Stimulated activated CD4-positive, alpha-beta T cell treated with anti-CD3 and anti-CD28 coated beads, Interleukin-15, amount 100 ng/mL, for 24 hours (primary cell): ENCODE measurements at places on chromosomes 12 and 14.

- DNase-seq, result no peak
Measured at GRCh38 chr14:88140874-88141273, 135.9 kb downstream of the GPR65 start.

GRCh38 chr12:15928346-15928745, 17.2 kb downstream of the DERA start:
- no peak for DNase-seq

- no peak for DNase-seq
Measured at GRCh38 chr14:39406560-39406959, 25.7 kb downstream of the FBXO33 start.

GRCh38 chr14:55160989-55161388, 30.4 kb downstream of the DLGAP5 start:
- DNase-seq, result no peak

DNA sequence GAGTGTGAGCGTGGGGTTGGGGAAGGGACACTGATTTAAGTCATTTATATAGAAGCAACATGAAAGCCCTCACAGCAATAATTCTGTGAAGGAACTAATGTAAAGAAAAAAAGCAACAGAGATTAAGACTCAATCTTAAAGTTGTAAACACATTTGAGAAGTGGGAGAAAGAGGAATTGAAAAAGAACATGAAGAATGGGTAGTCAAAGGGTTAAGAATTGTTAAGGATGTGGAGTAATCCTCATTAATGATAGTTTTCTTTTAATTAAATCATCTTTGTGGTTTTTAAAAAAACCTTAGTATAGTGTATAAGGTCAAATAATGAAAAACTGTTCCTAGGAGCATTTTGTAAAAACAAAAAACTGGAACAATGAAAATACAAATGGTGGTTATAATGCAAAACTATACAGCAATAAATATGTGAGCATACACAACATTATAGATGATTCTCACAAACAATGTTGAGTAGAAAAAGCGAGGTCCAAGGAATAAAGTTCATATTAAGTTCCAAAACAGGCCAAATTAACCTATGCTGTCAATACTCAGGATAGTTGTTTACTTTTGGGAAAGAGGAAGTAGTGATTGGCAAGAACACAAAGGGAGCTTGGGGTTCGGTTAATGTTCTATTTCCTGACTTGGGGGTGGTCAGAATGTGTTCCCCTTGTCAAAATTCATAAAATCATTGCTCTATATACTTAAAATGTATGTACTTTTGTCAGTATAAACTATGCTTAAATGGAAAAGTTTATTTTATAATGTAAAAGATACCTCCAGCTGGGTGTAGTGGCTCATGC, 120.4 kb upstream of the ATF7IP start:
- DNase-seq, result no peak

DNA sequence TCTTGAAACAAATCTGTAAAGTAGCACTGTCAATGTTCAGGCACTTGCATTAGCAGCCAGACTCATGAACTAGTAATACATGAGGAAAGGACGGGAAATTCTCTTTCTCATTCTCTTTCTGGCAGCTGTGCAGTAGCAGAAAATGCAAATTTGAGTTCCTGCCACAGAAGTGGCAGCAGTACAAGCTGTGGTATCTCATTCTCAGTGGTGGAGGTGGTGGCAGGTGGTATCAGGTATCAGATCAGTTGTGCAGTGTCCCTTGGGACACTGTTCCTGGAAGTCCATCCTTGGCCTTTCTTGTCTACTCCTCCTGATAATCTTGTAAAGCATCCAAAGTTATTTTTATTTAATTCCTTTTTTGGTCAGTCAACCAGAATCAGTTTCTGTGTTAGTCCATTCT, 103.0 kb downstream of the C12orf42 start:
- no peak for DNase-seq

- DNase-seq, result no peak
Measured at GRCh38 chr12:111369496-111370220, 763 bp upstream of the PHETA1 start.

GRCh38 chr12:82040987-82041743, 282.0 kb upstream of the PPFIA2 start:
- DNase-seq, result no peak

GRCh38 chr12:117921929-117922777, 46.6 kb downstream of the KSR2 start:
- no peak for DNase-seq

DNA sequence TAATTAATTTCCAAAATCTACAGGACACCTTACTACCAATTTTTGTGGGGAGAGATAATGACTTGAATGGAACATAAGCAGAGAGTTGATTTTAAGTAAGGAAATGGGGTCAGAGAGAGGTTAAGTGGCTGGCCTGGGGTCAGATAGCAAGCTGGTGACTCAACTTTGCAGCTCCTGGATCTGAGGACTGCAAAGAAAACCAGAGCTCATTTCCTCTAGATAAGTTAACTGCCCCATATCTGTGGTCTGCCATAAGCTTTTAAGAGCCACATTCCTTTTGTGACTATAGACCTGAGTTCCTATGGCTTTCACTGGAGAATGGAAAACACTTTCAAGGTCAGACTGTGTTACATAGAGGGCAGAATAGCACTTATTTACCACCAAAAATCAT, 201.2 kb upstream of the PRICKLE1 start:
- no peak for DNase-seq

DNA sequence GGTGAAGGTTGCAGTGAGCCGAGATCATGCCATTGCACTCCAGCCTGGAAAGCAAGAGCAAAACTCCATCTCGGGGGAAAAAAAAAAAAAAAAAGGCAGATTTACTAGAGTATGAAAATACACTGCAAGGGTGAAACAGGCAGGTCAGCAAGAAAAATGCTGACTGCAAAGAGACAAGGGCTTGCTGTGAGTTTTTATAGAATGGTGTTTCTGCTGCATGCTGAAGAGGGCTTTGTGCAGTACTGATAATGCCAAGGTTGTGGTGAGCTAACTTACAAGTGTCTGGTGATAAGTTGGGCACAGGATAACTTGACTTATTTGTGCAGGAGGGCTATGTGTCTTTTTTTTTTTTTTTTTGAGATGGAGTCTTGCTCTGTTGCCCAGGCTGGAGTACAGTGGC, 25.9 kb upstream of the SRP54 start:
- no peak for DNase-seq

GRCh38 chr12:89454080-89454848, 70.3 kb downstream of the GALNT4 start:
- no peak for DNase-seq

- DNase-seq, result no peak
Measured at GRCh38 chr14:94115058-94115591, 4.6 kb downstream of the IFI27 start.

DNA sequence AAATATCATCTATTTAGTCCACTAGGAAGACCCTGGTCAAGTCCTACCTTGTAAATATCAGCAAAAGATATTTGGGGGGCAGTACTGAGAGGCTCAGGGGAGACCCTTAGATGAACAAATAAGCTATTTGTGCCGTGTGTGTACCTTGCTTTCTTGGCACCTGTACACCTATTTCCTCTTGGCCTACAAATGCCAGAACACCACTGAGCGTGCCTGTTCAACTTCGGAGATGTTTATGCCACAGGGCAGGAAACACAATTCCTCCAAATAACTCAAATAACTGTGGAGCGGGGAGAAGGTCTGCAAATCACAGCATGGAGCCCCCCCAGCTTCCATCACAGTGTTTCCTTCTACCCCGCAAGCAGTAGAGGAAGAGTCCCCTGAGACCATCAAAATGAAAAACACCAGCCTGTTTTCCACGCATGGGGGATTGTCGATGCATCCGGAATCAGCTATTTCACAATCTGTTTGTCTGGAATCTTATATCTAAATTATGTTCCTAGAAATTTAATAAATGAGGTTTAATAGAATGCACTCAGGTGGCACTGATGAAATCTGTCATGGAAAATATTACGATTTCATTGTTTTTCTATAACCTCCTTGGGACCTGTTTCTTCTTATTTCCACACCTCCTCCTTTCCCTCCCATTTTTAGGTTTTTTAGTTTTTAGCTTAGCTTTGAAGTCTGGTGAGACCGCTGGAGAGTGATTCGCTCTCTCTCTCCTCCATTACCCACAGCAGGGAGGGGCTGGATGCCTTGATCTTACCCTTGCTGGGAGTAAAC, 254.0 kb upstream of the SRRM4 start:
- DNase-seq, result no peak

GRCh38 chr12:68317047-68317667, 15.0 kb downstream of the MDM1 start:
- DNase-seq, result peak; percentile 59

DNA sequence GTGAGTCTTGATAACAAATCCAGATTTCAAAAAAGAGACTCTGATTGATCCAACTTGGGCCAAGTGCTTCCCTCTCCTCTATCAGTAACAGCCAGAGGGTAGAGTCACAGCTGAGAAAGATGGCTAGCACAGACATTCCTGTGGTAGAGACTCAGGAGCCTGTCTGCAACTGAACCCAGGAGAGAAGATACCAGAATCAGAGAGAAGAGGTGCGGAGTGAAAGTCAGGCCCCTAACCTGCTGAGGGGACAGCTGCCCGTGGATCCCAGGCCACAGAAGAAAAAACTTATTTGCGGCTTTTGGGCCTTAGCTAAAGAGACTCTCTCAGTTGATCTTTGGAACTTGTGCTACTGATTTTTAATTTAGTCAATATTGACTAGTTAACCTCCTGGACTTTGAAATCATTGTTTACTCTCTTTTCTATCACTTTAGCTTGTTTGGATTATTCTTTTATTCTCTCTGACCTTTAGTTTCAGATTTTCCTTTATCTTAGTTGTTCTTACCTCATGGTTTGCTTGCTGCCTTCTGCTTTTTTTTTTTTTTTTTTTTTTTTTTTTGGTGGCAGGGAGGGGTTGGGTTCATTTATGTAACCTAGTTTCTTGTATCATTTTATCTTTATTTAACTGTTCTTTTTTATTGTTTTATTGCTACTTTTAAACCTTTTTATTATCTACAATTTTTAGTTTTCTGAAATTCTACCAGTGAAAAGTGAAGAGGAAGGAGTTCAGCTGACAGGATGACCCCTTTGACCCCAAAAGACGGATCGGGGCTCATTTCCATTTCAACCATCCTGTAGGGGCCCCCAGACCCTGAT, 154.9 kb upstream of the KRR1 start:
- DNase-seq, result no peak

DNA sequence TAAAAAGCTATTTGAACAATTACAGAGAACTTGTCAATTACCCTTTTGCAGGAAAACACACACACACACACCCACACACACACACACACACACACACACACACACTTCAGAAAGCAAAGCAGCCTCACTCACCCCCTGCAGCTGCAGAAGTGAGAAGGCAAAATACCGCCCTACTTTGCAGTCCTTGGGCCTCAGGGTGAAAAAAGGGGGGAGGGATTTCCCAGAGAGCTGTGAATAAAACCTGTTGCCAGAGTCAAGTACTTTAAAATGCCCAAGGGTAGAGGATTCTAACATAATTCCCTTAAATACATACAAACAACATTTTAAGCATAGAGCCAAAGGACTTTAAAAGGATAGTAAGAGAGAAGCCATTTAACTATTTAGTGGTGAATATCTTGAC, 285.9 kb downstream of the MDGA2 start:
- DNase-seq, result no peak

- no peak for DNase-seq
Measured at GRCh38 chr12:53739214-53740129, 12.2 kb upstream of the CALCOCO1 start.

DNA sequence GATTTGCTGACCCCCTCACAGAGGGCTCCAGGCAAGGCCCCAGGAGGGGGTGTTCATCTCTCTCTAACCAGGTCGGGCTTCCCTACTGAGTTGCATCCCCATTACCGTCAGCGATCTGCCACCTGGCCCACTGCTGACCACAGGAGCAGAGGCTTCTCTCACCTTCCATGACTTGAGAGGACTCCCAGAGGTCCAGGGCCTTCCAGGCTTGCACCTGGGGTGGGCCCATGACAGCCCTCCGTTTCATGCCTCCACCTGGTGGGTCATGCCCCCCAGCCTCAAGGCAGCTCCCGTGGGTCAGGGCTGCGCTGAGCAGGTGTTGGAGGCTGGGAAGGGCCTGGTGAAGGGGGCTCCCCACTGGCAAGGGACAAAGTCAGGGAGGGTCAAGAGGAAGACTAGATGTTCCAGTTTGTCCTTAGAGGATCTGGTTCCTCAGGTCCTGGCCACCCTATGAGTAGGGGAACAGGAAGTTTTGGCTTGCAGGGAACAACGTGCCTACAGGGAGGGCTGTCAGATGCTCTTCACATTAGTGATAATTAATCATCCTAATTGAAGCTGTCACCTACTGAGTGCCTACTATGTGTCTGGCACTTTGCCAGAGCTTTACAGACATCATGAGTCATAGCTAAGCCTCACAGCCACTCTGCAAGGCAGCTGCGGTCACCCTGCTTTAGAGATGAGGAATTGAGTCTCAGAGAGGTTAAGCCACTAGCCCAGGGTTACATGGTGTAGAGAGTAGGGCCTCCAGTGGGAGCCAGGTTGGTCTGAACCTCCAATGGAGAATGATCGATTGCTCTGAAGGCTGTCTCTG, 13.8 kb downstream of the NFKBIA start:
- DNase-seq, result no peak

GRCh38 chr14:24398653-24399446, at the start of gene NYNRIN:
Gene NYNRIN, plus strand, starts transcription at chr14:24399003. Its CDS starts 244 bp downstream, at chr14:24399247.
- peak; percentile 39 for DNase-seq

GRCh38 chr12:17301544-17301943, 695.6 kb upstream of the LMO3 start:
- no peak for DNase-seq

GRCh38 chr14:68557648-68558047, 235.2 kb downstream of the ZFP36L1 start:
- no peak for DNase-seq

- no peak for DNase-seq
Measured at GRCh38 chr14:104037903-104038302, 47.6 kb upstream of the ASPG start.

- DNase-seq, result no peak
Measured at GRCh38 chr12:49961111-49961922, at the start of gene AQP5. Gene AQP5, plus strand, starts transcription at chr12:49961872. Its CDS starts 146 bp downstream, at chr12:49962018.

- DNase-seq, result no peak
Measured at GRCh38 chr14:41051801-41052200, 554.9 kb upstream of the LRFN5 start.

DNA sequence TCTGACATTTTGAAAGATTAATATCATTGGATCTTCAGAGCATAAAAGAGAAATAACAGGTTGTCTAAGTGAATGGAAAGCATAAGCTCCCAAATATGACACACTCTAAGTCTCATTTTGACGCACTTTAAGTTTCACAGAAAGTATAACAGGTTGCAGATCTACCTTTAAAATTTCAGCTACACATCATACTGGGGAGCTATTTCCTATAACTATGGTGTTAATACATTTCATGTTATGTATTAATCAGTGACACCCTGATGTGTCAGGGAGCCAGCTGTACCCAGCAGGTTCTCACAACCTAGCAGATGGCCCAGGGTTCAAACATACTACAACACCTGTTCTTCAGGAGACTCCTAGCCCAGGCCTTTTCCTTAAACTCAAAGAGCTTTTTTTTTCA, 31.1 kb upstream of the TMX1 start:
- no peak for DNase-seq

GRCh38 chr12:28265435-28266042, 75.3 kb downstream of the CCDC91 start:
- DNase-seq, result no peak

- DNase-seq, result no peak
Measured at GRCh38 chr12:3647504-3647903, 105.4 kb downstream of the CRACR2A start.
